Left colon (tissue), 2 donors: ENCODE measurements at places on chromosomes 12 and 14.

GRCh38 chr12:89765959-89766824 lies 57.6 kb upstream of the ATP2B1 start:
- no peak for DNase-seq

DNA sequence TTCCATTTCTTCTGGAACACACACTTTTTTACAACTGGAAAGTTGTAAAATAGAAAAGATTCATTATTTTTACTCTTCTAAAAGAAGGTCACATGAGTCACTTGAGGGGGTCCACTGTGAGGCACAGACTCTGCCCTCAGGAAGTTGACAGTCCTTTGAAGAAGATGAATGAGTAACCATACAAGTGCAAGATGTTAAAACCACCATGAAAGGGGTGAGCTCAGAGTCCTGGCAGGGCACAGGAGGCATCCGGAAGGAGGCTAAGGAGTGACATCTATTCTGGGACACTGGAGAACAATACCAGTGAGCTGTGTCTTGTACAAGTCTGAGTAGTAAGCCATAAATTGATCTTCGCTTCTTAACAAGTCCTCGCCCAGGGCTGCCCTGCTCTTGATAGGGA lies 126.0 kb upstream of the FRMD6 start:
- DNase-seq: no peak

DNA sequence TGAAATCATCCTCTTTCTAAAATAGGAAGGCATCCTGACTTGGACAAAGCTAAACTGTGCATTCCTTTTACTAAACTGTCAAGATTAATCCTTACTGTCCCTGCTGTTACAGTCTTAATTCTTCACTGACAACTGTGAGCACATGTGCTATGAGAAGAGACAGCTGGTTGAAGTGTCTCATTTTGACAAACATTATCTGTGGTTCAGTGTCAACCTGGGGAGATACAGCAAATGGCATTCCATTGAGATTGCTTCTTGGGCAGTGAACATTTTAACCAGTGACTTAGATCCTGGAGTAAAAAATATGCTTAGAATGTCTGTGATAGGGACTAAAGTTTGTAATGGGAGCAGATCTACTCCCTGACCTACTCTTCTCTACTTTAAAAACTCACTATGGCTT lies 552.6 kb upstream of the ATP2B1 start:
- no peak for DNase-seq

DNA sequence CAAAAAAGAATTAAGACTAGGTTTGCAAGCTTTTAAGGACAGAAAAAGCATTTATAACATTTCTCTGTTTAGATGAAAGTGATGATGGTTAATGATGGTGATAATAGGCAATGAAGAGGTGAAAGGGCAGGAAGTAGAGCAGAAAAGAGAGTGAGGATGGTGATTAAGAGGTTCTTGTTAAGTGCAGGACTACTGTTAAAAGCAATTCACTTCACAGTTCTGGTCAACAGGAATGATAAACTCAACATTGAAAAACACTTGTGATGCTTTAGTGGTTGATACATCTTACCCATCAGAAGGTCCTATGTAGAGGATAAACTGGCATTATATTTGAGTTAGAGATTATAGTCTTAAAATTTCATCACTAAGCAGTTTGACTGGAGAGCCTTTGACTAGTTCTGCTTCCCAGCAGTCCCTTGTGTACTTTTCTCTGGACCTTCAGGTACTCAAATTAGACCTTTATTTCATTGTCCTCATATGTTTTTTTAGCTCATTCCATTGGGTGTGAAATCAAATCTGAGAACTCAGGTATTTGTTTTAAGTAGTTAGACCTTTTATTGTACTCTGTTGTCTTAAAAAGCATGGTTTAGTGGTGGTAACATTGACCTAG lies 10.9 kb downstream of the RAP1B start:
- no peak for DNase-seq

DNA sequence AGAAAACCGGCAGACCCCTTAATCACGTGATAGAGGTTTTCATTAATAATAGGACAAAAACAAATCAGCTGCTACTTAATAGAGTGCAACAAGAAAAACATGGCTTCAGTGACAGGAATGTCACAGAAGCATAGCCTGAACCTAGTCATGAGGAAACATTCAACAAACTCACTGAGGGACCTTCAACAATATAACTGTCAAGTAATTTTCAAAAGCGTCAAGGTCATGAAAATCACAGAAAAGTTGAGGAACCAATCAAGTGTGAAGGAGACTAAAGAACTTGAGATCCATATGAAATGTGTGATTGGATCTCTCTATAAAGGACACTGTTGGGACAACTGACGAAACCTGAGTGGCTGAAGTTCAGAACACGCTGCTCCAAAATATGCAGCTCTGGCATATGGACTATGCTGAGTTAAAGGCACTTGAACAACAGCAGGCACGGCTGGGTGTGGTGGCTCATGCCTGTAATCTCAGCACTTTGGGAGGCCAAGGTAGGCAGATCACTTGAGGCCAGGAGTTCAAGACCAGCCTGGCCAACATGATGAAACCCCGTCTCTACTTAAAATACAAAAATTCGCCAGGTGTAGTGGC lies 16.3 kb downstream of the NDUFA12 start:
- no peak for DNase-seq

DNA sequence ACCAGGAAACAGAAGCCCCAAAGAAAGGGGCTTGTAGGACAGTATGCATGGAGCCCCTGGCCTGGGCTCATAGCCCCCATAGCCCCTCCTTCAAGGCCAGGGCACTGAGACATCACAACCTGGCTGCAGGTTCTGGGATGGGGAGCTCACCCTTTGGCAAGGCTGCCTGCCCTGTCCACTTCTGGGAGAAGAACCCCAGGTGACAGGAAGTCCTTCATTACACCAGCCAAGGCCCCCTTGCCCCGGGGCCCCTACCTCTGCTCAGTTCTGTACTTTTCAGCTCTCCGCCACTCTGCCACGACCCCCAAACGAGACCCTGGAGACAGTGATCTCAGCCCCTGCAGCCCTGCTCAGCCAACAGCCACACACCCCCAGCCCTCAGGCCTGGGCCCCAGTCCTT lies 223.2 kb upstream of the RTL1 start:
- no peak for DNase-seq

- DNase-seq: no peak
These were observed 4.5 kb upstream of the NYNRIN start for GRCh38 chr14:24394275-24394674.

- DNase-seq: no peak
These were observed 48.5 kb downstream of the ATP23 start for GRCh38 chr12:57989838-57990237.

- peak; percentile 94 for DNase-seq
These were observed at the start of gene ULK1 for GRCh38 chr12:131894313-131894860. Gene ULK1 (plus strand): TSS chr12:131894622. CDS start chr12:131895002, 380 bp downstream.

GRCh38 chr14:24597403-24597802 lies 12.1 kb downstream of the GZMH start:
- no peak for DNase-seq
